ENCODE measurements at places on chromosomes 13 and 19. TPM values are rescaled to one million over a fixed set of nuclear protein-coding genes. Genes with fewer than 3 reads are reported as not detected.

DNA sequence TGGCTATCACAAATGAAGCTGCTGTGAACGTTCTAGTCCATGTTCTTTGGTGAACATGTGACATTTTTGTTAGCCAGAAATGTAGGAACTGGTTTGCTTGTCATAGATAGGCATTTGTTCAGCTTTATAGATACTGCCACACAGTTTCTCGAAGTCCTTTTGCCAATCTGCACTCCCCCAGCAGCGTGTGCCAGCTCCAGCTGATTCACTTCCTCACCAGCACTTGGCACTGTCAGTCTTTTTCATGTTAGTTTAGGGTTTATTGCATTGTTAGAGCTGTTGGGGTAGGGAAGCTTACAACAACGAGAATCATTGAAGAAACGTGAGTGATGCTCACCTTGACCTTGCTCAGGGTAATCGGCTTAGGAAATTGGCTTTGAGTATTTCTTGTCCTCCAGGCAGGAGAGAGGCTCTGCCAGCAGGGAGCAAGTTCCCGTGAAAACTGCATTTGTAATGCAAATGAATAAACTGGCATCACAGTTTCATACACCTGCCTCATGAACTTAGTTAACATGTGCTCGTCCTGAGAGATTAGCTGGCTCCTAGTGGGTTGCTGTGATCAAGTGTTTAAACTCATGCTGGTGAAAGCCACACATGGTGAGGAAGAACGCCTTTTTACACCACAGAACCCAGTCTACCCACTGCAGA lies 83.9 kb downstream of the ING1 start:
- peaks cover 27% of the 10 kb centered on the region for H3K27me3 ChIP-seq
- no peak overlapping the region for H3K4me3 ChIP-seq
- no peaks in the 10 kb centered on the region for H3K36me3 ChIP-seq
- no peak overlapping the region for H3K27ac ChIP-seq
- peaks cover 23% of the 10 kb centered on the region for H3K4me1 ChIP-seq

- peaks cover 6% of the 10 kb centered on the region for H3K4me1 ChIP-seq
- H3K27me3 ChIP-seq = no peaks in the 10 kb centered on the region
- no peak overlapping the region for H3K4me3 ChIP-seq
- no peak for DNase-seq
- no peak overlapping the region for H3K27ac ChIP-seq
Measured at GRCh38 chr13:20512042-20512683, 13.5 kb downstream of the CRYL1 start.

The ZBTB32 gene
- total RNA-seq = not detected

DNA sequence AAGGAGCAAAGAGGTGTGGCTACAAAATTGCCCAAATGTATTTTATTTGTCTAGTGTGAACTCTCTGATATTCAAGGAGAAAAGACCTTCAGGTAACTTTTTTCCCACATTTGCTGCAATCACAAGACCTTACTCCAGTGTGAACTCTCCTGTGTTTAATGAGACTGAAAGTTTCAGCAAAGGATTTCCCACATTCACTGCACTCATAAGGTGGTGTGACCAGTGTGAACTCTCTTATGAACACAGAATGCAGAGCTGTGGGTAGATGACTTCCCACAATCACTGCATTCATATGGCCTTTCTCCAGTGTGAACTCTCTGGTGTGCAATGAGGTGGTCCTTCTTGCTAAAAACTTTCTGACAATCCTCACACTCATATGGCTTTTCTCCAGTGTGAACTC lies 16.4 kb downstream of the ZNF814 start:
- no peaks in the 10 kb centered on the region for H3K27me3 ChIP-seq
- no peak overlapping the region for H3K27ac ChIP-seq
- no peak overlapping the region for H3K4me3 ChIP-seq
- no peaks in the 10 kb centered on the region for H3K4me1 ChIP-seq
- DNase-seq = no peak

GRCh38 chr19:44005973-44006372 lies 3.2 kb downstream of the ZNF230 start:
- H3K27ac ChIP-seq = no peak overlapping the region
- no peak for DNase-seq

GRCh38 chr19:16452325-16452724 lies 19.4 kb downstream of the EPS15L1 start:
- no peak overlapping the region for H3K27ac ChIP-seq
- no peaks in the 10 kb centered on the region for H3K27me3 ChIP-seq
- peaks cover 32% of the 10 kb centered on the region for H3K4me1 ChIP-seq
- H3K36me3 ChIP-seq = no peaks in the 10 kb centered on the region
- DNase-seq = no peak

DNA sequence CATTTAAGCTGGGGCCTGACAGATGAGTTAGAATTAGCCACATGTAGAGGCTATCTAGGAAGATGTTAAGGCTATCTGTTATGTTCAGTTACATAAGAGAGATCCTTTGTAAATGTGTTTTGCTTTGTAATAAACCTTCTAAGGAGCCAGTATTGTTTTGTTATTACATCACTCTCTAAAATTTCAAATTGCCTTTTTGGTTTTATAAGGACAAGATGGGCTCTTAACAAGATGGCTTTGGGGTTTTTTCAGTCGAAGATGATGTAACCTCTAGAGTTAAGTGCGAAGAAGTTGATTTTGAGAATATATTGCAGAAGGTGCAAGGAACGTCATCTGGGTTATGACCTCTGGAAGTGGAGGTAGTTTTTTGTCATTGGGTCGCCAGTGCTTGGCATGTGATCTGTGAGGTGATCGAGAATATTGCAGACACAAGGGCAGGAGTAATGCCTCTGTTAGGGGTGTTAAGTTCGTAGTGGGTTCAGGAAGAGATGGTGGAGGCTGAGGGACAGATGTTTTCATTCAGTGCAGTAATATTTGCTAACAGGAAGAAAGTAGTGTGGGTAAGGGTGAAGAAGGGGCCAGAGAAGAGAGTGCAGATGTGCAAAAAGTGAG lies 12.7 kb downstream of the LSM14A start:
- H3K27me3 ChIP-seq = no peaks in the 10 kb centered on the region
- H3K36me3 ChIP-seq = peaks cover 31% of the 10 kb centered on the region
- peak overlapping the region; percentile 48 for H3K27ac ChIP-seq
- peaks cover 42% of the 10 kb centered on the region for H3K4me1 ChIP-seq

DNA sequence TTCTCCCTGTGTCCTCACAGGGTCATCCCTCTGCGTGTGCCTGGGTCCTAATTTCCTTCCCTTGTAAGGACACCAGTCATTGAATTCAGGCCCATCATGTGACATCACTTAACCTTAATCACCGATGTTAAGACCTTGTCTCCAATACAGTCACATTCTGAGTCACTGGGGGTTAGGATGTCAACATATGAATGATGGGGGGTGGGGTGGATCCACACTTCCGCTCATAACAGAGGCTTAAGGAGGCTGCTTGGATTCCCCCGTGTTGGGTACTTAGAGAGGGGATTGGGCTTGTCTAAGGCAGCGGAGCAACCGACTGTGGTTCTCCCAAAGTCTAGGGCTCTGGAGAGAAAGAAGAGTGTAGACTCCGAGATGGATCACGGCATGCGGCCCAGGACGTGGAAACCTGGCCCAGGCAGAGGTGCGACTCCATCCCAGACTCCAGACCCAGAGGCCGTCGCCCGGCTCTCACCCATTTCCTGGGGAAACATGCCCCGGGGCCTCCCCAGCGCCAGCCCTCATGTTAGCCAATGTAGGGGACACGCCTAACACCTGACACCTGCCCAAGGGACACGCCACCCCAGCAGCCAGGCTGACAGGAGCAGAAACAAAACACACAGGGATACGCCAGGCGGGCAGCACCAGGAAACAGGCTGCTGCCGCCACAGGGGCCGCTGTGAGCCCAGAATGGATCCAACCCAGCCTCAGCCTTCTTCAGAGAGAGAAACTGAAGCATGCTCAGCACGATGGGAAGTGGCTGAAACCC lies 17.1 kb upstream of the IGLON5 start:
- no peaks in the 10 kb centered on the region for H3K4me1 ChIP-seq
- DNase-seq = no peak
- H3K4me3 ChIP-seq = no peak overlapping the region

The IRGC gene
- total RNA-seq = not detected

The PTPRS gene
- total RNA-seq = 73.3 TPM

DNA sequence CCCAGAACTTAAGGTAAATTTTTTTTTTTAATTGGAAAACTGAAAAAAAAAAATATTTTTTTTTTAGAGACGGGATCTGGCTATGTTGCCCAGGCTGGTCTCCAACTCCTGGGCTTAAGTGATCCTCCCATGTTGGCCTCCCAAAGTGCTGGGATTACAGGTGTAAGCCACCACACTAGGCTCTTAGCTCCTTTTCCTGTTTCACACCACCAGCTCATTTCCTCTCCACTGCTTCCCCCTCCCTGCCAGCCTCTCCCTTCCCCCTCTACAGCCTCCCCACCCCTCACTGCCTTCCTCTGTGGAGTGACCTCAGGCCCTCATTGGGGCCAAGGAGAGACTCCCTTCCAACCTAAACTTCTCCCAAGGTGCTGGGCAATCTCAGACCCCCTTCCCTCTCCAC lies 4.2 kb upstream of the GIPR start:
- H3K4me1 ChIP-seq = peaks cover 26% of the 10 kb centered on the region
- no peak overlapping the region for H3K4me3 ChIP-seq
- H3K27ac ChIP-seq = no peak overlapping the region
- no peaks in the 10 kb centered on the region for H3K36me3 ChIP-seq
- no peak for DNase-seq
- peaks cover 30% of the 10 kb centered on the region for H3K27me3 ChIP-seq

The PALM3 gene
- total RNA-seq = 8.1 TPM

GRCh38 chr13:58992478-58993042 lies 1171.2 kb downstream of the DIAPH3 start:
- H3K36me3 ChIP-seq = no peaks in the 10 kb centered on the region
- H3K27me3 ChIP-seq = no peaks in the 10 kb centered on the region
- no peak overlapping the region for H3K4me3 ChIP-seq
- no peak overlapping the region for H3K27ac ChIP-seq

GRCh38 chr19:12788042-12788681 lies 3.1 kb upstream of the JUNB start:
- H3K4me1 ChIP-seq = peaks cover 26% of the 10 kb centered on the region
- no peaks in the 10 kb centered on the region for H3K36me3 ChIP-seq
- peak overlapping the region; percentile 77 for H3K4me3 ChIP-seq
- DNase-seq = no peak

DNA sequence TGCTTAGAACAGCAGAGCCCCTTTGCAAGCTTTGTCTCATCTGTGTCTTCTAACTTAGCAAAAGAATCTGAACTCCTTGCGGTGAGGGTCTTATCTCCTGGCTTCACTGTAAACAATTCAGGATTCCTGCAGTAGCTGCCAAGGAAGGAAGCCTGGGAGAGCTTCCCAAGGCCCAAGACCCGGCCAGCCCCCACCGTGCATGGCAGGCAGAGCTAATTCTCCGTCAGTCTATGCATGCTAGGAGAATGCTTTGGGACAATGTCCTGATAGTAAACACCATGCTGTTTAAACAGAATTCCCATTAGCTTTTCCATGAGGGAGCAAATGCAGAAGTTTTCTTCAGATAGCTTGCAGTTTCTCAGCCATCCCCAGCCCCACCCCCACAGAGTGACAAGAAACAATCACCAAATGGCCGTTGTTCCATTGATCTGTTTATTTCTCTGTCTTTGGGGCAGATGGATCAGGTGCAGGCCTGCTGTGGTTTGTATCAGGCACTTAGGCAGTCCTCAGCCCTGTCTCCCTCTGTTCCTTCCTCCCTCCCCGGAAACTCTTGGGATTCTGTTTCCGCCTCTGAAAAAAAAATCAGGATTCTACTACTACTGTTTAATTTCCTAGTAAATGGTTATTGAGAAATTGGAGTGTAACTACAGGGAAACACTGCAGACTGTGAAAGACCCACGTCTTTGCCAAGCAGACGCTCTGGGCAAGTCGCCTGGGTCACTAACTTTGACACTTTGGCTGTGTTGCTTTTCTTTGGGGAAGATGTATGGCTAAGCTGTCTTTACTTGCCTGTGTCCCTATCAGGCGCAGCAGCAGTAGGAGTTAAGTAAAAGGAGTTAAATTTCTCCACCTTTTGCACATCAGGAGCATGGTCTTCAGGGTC lies 40.7 kb upstream of the SPATA13 start:
- DNase-seq = no peak
- no peaks in the 10 kb centered on the region for H3K36me3 ChIP-seq

- DNase-seq = no peak
- H3K27me3 ChIP-seq = no peaks in the 10 kb centered on the region
- no peak overlapping the region for H3K27ac ChIP-seq
- H3K4me3 ChIP-seq = no peak overlapping the region
- H3K4me1 ChIP-seq = peaks cover 10% of the 10 kb centered on the region
Measured at GRCh38 chr19:56310462-56310861, 4.2 kb downstream of the ZSCAN5A start.

DNA sequence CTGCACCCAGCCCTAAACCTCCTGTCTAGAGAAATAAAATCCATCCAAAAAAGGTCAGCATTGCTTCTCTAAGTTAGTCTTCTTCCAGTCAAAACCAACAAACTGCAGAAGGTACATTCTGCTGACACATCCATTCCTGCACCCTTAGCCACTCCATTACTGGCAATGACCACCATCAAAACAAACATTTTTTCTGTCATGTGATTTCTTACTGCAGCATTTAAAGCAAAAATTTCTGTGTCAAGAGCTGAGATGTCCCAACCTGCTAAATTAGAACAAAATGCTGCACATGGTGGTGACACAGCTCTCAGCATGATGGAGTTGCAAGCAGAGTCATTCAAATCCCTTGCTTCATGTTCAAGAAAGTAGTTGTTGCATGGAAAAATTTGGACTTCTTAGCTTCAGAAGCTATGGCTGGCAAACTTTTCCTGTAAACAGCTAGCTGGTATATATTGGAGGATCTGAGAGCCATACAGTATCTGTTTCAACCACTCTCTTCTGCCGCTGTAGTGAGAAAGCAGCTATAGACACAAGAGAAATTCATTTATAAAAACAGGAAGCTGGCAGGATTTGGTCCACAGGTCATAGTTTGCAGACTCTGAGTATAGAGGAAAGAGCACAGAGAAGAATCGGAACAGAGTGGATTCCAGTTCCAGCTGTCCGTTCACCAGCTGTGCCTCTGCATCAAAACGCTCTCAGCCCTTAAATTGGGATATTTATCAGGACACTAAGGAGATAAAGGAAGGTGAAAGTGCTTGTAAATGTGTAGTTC lies 17.4 kb downstream of the RUBCNL start:
- peaks cover 11% of the 10 kb centered on the region for H3K4me1 ChIP-seq
- H3K36me3 ChIP-seq = no peaks in the 10 kb centered on the region
- no peaks in the 10 kb centered on the region for H3K27me3 ChIP-seq
- H3K4me3 ChIP-seq = no peak overlapping the region
- H3K27ac ChIP-seq = no peak overlapping the region
- no peak for DNase-seq

The LYL1 gene
- total RNA-seq = not detected

Data from type B pancreatic cell (in vitro differentiated cells).